ENCODE measurements at places on chromosomes 1 and 21. TPM values are rescaled to one million over a fixed set of nuclear protein-coding genes. Genes with fewer than 3 reads are reported as not detected.

PTPRU gene
- total RNA-seq = 29.7 TPM

ANKRD65 gene
- 0.49 TPM for total RNA-seq

CYP4X1 gene
- total RNA-seq = 13.8 TPM

TRNAU1AP gene
- total RNA-seq = 22.9 TPM

FBXO2 gene
- total RNA-seq = 3.4 TPM

VANGL2 gene
- 19.4 TPM for total RNA-seq

MX1 gene
- 3.9 TPM for total RNA-seq

HPCA gene
- total RNA-seq = 42.0 TPM

F13B gene
- total RNA-seq = not detected

S100A7 gene
- not detected for total RNA-seq

LYPD8 gene
- total RNA-seq = not detected

CRABP2 gene
- 7.1 TPM for total RNA-seq

PARP1 gene
- 92.4 TPM for total RNA-seq

OR10K1 gene
- total RNA-seq = not detected

CD84 gene
- 2.2 TPM for total RNA-seq

SLC1A7 gene
- total RNA-seq = not detected

KIFAP3 gene
- total RNA-seq = 215 TPM

ASPM gene
- total RNA-seq = 6.1 TPM

AMY2B gene
- total RNA-seq = 60.5 TPM

KLF17 gene
- total RNA-seq = under 0.01 TPM

ATP13A2 gene
- total RNA-seq = 78.9 TPM

KCNA3 gene
- 20.2 TPM for total RNA-seq

BEND5 gene
- total RNA-seq = 12.0 TPM

PDE4B gene
- 97.1 TPM for total RNA-seq

LRRC53 gene
- under 0.01 TPM for total RNA-seq

ARHGAP29 gene
- total RNA-seq = 14.8 TPM

FAM110D gene
- 0.49 TPM for total RNA-seq

KIAA1614 gene
- total RNA-seq = 3.0 TPM

DNAJC6 gene
- 123 TPM for total RNA-seq

HSD3B2 gene
- total RNA-seq = not detected

LCE1A gene
- total RNA-seq = not detected

NBPF11 gene
- 9.3 TPM for total RNA-seq

CDC42 gene
- total RNA-seq = 313 TPM

MGST3 gene
- total RNA-seq = 101 TPM

OR13G1 gene
- total RNA-seq = not detected

RNU1-2 gene
- 73,230 TPM for total RNA-seq

CRB1 gene
- 21.6 TPM for total RNA-seq

MTR gene
- total RNA-seq = 22.4 TPM

SLC45A1 gene
- 5.9 TPM for total RNA-seq

TMEM269 gene
- total RNA-seq = 0.25 TPM

Measured in temporal lobe (tissue), 4 donors.